ENCODE measurements at places on chromosomes 2 and 18.

DNA sequence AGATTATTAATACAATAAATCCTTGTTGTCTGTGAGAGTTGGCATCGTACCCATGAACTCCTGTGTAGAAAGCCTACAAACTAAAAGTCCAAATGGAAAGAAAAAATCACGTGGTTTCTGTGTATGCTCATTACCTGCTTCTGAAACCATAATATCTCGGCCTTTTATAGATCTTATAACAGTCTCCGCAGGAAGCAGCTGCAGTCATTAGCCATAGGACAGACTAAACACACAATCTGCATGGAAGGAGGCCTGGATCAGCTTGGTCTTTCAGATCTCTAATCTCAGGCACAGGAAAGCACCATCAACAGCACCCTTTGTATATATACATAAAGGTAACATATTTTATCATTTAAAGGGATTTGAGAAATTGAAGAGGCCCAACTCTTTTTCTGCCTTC lies 508.9 kb upstream of the TCF4 start:
- DNase-seq = no peak

DNA sequence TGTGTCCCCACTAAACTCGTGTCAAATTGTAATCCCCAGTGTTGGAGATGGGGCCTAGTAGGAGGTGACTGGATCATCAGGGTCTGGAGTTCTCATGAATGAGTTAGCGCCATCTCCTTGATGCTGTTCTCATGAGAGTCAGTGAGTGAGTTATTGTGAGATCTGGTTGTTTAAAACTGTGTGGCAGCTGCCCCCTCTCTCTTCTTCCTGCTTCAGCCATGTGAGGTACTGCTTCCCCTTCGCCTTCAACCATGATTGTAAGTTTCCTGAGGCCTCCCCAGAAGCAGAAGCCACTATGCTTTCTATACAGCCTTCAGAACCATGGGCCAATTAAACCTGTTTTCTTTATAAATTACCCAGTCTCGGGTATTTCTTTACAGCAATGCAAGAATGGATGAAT lies 50.4 kb downstream of the AP1S3 start:
- DNase-seq = no peak

DNA sequence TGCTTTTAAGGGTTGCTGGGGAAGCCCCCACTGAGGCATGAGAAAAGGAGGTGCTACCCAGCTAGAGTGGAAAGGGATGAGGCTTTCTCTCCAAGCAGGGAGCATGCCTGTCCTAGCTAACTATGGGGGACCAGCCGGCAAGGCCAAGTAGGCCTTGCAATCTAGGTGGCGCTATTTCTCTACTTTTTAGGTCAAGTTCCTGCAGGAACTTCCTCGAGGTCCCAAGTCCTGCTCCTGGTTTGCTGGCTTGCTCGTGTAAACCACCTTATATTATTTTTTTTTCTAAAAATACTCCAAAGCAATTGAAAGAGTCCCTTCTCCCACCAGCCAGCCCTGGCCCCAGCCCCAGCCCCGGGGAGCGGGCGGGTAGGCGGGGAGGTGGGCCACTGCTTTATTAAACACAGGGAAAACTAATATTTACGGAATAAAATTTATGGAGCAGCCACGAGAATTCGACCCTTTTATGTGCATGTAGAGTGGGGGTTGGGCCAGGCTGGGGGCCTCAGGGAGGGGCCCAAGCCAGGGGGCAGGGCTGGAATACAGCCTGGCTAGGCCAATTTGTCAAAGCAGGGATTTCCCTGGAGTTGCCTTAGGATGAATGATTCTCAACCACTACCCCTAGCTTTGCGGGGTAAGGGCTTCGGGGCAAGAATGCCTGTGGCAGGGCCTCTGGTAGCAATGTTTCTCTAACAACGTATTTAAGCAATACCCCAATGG lies 12.8 kb upstream of the IHH start:
- DNase-seq = no peak

DNA sequence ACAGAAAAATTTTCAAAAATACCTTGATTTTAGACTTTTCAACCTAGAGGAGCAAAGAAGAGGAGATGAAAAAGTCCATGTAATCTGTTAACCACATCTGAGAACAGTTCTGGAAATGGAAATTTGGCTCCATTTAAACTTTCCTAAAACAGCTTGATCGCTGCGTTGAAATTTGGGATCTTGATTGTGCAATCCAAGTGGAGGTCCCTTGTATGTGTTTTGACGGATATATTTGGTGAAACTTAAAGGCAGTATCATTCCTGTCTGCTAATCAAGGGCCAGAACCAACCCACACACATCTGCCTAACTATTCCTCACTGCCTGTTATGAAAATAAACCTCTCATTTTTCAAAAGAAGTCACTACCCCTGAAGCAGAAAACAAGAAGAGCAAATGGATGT lies 46.6 kb downstream of the SPATS2L start:
- DNase-seq = no peak

GRCh38 chr2:190173392-190173791 lies 110.9 kb upstream of the MSTN start:
- DNase-seq = no peak

- DNase-seq = no peak
Measured at GRCh38 chr2:127048969-127049897, 57.7 kb downstream of the BIN1 start.

DNA sequence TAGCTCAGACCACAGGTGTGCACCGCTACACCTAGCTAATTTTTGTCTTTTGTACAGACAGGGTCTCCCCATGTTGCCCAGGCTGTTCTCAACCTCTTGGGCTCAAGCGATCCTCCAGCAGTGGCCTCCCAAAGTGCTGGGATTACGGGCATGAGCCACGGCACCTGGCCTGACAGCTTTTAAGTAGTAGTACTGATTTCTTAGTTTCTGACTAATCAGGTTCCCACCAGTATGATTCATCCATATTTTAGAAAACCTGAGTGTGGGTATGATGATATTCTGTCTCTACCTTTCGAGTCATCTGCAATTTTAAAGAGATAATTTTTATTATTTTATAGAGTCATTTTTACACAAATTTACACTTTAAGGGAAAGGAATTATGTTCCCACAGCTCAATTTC lies 46.4 kb upstream of the GULP1 start:
- no peak for DNase-seq

DNA sequence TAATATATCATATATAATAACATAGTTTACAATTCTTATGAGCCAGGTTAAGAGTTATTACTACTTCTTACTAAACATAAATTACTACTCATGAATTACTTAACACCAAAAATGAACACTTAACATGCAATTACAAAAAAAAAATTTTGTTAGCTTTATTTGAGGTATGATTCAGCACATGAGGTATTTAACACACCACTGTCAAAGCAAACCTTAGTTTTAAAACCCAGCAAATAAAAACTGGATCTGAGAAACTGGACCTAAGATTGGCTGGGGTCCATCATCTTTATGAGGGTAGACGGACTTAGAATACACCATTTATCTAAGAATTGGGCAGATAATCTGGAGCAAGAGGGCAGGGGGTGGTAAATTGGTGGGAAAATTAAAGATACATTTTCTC lies 81.8 kb upstream of the CREB1 start:
- no peak for DNase-seq

DNA sequence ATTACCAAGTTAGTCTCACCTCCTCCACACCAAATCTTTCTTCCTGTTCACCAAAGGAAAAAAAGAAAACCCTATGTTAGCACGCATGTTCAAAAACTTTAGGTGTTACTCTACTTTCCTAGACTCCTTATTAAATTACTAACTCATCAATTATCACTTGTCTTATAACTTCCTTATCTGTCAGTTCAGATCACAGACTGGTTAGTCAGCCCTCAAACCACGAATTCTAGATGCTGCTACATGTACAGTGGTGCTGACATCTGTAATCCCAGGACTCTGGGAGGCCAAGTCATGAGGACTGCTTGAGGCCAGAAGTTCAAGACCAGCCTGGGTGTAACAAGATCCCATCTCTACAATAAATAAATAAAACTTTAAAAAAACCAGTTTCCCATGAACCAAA lies 3.5 kb downstream of the YWHAQ start:
- DNase-seq = no peak

DNA sequence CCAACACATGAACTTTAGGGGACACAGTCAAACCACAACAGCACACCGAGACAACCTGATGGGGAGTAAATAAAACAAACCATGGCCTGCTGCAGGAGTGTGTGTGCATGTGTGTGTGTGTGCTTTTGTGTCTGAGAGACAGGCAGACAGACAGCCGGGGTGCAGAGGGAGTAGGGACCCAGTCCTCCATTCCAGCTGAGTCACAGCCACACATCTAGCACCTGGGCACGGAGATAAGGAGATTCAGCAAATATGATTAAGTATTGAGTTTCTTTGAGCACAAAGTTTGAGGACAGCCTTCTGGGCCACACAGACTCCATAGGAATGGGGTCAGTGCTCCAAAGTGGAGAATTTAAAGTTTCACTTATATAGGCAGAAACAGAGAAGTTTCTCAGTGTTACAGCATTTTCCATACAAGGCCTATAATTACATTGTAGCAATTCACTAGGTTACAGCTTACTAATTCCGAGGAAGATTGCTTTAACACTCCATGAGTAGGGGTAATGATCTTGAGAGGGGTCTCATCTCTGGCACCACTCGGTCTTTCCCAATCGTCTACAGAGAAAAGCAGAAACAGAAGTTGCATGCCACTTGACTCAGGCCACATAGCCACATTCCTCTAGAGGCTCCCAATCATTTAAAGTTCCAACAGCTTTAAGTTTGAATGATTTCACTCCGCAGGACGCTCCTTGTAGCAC lies 30.8 kb upstream of the PRLH start:
- DNase-seq = no peak

- peak; percentile 45 for DNase-seq
Measured at GRCh38 chr2:74481961-74482800, 617 bp downstream of the CCDC142 start.

DNA sequence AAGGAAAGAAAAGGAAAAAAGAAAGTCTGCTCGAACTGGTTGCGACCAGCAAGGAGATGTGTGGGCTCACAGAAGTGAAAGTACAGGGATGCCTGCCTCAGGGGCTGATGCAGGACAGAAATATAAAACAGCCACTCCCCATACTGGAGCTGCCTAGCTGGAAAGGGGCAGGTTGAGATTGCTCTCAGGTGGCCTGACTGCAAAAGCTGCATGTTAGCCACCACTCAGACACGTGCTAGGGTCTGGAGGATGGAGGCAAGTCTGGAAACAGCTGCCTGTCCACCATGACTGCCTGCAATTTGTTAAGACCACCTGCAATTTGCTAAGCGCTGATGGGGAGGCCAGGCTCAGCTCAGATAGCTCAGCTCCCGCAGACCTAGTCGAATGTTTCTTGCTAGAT lies 17.9 kb downstream of the B3GNT7 start:
- no peak for DNase-seq

GRCh38 chr2:77428946-77429345 lies 93.2 kb downstream of the LRRTM4 start:
- no peak for DNase-seq

DNA sequence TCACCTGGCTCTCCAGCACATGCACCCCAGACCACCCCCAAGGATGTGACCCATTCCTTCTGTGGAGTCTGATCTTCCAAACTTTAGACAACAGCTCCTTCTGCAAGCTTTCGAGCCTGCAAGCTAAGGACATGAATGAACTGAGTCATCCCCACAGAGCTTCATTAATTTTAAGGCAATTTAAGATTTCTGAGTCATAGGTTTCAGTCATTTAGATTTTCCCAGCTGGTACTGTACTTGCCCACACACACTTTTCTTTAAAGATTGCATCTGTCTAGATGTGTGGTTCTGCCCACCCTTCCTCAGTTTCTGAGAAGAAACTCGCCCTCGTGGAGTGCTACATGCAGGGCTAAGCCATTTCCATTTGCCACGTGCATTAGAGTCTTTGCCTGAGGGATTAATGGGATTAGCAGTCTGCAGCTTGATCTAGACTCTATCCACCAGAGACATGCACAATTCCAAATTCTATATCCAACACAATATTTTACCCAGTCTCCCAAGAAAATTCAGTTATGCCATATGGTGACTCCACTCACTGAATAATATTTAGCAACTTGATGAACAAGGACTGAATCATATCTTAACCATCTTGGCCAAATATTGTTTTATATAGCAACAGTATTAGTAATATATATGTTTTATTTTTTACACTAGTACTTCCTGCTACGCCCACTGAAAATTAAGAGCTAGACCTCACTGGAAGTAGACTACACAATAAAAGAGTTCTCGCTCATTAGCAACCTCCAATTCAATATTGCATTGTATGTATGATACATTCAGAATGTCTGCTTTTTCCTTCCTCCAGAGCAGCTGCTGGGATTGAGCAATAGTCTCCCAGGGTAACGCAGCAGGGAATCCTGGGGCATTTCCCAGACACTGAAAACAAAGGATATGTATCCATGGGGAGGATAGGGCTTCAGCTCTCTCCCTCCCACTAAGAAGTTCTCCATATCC lies 14.3 kb upstream of the TRIB2 start:
- no peak for DNase-seq

DNA sequence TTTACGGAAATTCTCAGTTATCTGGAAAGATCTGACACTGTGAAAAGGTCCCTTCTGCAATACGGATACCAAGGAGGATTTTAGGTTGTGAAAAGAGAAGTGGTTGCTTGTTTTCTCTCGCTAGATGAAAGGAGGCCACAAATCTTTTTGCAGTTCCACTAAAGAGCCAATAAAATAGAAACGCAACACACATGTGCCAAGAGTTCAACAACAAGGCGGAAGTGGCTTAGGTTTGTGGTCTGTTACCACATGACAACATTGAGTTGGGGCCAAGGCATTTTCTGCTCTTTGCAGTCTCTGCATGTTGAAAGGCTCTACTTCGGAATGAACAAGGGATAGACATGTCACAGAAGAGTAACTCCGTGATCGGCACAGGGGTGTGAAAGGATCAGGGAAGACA lies 115.7 kb upstream of the OSR1 start:
- DNase-seq = peak; percentile 5

DNA sequence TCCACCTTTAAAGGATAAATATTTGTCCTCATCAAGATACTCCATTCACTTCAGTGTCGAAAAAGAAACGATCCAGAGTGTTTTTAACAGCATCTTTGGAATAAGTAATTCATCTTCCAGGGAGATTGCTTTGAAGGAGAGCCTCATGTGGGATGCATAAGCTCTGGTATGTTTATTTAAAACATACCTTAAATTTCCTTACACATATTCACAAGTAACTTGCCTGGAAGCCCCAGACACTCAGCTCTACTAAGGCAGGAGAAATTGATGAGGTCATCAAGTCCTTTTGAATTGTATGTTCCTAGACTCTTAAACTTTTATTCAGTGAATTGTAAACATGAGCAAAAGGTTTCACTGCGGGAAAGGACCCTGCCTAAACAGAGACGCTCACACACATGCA lies 103.0 kb downstream of the CDK15 start:
- no peak for DNase-seq

- no peak for DNase-seq
Measured at GRCh38 chr2:139366681-139367080, 586.5 kb upstream of the NXPH2 start.

- no peak for DNase-seq
Measured at GRCh38 chr2:62287282-62287681, 91.4 kb downstream of the B3GNT2 start.
